ENCODE measurements at places on chromosomes 7 and 10.

DNA sequence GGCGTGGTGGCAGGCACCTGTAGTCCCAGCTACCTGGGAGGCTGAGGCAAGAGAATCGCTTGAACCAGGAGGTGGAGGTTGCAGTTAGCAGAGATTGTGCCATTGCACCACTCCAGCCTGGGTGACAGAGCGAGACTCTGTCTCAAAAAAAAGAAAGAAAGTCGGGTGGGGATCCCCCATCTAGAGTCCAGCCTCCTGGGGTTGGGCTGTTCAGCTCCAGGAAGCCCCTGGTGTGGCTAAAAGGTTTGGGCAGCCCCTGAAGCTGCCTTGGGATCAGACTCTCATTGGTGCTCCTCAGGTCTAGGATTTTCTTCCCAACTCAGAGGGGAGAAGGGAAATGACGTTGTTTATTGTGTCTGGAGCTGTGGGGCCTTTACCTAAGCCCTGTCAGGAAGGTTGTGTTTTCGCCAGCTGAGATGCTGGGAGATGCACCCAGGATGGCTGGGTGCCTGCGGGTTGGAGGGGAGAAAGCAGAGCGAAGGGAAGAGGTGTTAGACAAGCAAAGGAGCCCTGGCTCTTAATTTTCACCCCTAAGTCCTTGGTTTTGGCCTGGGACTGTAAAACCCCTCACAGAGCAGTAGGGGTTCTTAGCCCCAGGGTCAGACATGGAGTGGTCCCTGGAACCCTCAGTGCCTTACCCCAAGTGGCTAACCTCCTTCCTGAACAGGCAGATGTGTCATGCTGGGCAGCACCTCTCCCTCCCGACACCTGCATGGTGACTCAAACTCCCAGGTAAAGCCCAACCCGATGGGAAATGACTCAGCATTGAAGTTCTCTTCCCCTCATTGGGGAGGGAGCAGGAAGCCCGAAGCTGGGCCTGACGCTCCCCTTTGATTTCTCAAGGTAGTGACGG is 21.1 kb downstream of the PLAU start:
- DNase-seq, result no peak

- DNase-seq, result no peak
These were observed 130.1 kb downstream of the MYO3A start for GRCh38 chr10:26064106-26064505.

DNA sequence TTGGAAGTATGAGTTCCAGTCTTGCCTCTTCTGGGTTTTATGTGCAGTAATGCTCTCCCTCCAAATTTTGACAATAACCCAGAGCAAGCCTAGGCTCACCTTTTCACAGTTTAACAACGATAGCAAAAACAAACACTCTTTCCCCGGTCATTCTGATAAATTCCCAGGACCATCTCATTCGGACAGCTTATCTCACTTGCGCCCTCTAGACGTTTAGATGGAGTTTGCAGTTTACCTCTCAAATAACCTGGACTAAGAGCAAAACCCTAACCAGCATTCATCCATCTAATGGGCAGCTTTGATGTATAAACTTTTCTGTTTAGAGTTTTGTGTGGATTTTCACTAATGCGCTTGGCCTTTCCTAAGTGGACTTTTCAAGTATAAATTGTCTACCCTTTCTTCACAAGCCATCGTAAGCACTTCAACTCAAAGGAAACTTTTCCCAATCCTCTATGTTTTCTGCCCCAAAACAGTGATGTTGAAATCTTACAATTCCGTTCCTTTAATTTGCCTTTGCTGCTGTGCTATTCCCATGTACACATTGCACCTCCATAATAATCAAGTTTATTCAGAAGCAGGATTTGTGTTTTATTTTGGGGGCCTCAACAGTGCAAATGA is 114.9 kb downstream of the HDAC9 start:
- DNase-seq, result no peak

- no peak for DNase-seq
These were observed 354.6 kb downstream of the LRRTM3 start for GRCh38 chr10:67280405-67280804.

DNA sequence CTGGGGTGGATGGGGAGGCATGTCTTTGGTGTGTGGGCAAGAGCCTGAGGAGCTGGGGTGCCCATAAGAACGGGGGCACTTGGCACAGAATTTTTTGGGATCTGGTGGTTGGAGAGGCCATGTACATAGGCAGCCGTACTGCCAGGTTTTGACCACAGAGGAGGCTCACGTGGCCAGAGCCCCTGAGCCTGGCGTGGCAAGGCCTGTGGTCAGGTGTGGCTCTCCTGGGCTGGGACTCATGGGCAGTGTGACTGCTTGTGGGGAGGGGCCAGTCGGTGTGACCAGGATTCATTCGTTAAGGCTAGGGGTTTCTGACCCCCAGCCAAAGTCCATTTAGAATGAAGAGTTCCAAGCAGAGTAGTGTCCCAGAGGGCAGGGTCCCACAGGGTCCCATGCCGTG is 38.2 kb downstream of the AGAP3 start:
- DNase-seq, result no peak

DNA sequence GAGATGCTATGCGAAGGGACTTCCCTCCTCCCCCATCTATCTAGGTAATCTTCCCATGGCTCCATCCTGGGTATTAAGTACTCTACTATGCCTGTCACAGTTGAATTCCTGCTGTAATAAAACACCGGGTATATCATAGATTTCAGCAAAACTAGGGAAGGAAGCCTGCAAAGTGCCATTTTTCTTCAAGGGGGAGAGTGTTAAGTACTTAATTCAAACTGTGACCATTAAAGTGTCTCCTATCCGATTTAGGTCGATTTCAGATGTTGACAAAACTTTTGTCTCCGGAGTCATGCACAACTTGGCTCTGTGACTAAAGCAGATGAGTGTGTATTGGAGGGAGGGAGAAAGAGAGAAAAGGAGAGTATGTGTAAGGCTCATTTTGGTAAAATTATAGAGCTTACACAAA is 4.6 kb downstream of the HOXA4 start:
- no peak for DNase-seq

DNA sequence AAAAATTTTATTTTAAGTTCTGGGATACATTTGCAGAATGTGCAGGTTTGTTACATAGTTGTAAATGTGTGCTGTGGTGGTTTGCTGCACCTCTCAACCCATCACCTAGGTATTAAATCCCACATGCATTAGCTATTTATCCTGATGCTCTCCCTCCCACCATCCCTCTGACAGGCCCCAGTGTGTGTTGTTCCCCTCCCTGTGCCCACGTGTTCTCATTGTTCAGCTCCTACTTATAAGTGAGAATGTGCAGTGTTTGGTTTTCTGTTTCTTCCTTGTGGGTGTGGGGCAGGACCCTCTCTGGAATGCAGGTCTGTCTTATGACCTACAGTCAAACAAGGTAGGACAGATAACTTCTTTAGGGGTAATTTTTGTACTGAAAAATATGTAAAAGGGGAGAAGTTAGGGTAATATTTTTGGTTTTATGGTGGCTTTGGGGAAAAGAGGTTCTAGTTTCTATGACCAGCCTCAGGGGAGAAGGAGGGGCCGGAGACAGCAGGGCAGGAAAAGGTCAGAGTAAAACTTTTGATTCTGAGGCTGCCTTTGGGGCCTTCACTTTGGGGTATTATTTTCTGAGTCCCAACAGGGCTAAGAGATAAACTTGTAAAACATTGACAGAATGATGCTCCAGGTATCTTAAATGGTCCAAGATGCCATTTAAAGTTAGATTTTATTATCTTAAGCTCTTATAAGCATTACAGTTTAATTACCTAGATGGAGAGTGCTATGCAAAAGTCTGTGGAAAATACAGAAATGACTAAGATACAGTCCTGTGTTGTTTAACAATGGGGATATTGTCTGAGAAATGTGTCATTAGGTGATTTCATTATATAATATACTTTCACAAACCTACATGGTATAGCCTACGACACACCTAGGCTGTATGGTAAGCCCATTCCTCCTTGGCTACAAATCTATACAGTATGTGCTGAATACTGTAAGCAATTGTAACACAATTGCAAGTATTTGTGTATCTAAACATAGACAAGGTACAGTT is 354.8 kb downstream of the ABCA13 start:
- no peak for DNase-seq

- DNase-seq, result no peak
These were observed 6.2 kb upstream of the TMEM120A start for GRCh38 chr7:76000566-76000965.

DNA sequence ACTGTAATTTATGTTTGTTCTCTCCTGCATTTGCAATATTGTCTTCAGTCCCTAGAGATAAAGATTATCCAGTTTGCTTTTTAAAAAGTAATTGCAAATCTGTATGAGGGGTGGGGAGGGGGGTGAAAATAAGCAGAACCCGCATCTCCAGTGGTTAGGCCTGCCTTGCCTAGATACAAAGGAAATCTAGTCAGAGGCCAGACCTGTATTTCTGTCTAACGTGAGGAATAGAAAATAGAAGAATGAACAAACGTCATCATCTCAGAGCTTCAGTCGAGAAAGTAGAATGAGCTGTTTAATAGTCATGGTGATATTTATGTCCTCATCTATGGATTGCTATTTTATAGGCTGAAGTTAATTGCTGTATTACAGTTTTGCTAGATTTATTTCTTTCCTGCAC is 284.2 kb downstream of the BICC1 start:
- no peak for DNase-seq

GRCh38 chr10:29055101-29055500 is 233.8 kb upstream of the LYZL1 start:
- no peak for DNase-seq

DNA sequence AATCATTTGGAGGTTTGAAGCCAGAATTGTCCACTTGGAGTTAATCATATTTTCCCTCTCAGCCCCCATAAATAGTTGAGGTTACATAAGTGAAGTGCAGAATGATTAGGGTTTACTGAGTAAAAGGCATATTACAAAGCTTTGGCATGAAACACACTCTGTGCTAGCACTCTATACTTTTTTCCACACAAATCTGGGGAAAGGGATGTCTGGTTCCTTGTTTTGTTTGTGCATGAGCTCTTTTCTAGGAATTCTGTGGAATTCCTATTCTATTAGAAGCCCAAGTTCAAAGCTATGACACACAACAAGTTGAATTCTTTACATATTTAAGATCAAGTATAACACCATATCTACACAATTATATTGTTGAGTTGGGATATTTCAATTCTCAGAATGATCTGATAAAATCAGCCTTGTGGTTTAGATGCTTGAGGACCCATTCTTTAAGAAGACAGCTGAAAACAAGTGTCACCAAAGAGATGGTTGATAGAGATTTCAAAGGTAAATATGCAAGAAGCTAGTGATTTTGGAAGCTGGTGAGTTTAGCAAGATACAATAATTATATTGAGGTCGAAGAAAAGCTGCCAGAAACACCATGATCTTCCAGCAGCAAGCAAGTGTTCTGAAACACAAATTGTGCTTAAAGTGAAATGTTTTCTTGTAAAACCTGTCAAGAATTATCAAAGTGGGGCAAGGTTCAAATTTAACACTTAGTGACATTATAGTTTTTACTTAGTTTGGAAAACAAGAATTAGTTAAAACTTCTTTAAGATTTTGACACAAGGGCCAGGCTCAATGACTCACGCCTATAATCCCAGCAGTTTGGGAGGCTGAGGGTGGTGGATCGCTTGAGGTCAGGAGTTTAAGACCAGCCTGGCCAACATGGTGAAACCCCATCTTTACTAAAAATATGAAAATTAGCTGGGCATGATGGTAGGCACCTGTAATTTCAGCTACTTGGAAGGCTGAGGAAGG is 122.6 kb downstream of the INHBA start:
- DNase-seq, result peak; percentile 94

- no peak for DNase-seq
These were observed 3.2 kb upstream of the CSGALNACT2 start for GRCh38 chr10:43135064-43135463.

DNA sequence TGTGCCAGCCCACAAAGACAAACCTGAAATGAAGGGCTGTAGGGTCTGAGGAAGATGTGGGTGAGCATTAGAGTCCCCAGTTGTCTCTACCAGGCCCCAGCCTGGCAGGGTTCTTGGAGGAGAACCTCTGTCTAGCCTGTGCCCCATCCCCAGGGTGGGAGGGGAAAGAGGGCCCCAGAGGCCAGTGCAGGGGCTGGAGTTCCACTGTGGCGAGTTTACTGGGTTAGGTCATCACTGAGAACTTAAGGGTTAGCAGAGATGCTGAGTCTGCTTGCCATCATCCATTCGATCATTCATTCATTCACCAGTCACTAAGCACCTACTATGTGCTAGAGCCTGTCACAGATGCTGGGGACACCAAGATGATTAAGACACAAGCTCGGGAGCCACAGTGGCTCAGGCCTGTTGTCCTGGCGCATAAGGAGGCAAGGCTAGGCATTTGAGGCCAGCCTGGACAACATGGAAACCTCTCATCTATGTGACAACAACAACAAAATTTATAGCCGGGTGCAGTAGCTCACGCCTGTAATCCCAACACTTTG is 2.6 kb downstream of the ANKRD2 start:
- no peak for DNase-seq

GRCh38 chr10:132408367-132408781 is 11.4 kb downstream of the PWWP2B start:
- no peak for DNase-seq

DNA sequence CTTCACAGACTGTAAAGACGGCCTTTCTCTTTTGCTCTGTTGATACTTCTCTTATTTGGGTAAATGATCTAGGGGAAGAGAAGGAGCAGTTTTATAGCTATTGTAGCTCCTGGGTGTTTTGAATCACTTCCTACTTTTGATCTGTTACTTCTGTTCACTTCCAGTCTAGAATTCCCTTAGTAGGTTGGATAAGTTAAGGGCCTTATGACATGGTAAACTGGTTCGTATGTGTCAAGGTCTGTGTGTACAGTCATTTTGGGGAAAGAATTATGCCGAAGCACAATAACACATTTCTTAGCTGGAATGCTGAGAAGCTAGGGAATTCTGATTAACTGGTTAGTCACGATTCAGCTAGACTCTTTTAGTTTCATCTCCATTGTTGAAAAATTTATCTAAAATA is 8.1 kb downstream of the DENND10 start:
- no peak for DNase-seq

DNA sequence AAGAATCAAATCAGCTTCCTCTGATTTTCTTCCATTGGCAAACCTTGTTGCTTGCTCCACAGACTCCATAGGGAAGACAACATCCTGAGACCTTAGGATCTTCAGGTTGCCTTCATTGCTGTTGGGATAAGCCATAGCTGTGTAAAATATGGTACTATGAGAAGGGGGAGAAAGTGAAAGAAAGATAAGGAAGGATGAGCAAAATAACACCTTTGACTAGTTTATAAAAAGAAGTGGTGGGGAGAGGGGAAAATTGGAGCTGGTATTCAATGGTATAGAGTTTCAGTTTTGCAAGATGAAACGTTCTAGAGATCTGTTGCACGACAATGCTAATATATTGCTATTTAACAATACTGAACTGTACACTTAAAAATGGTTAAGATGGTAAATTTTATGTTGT is 180.4 kb upstream of the PHYHIPL start:
- DNase-seq, result no peak

DNA sequence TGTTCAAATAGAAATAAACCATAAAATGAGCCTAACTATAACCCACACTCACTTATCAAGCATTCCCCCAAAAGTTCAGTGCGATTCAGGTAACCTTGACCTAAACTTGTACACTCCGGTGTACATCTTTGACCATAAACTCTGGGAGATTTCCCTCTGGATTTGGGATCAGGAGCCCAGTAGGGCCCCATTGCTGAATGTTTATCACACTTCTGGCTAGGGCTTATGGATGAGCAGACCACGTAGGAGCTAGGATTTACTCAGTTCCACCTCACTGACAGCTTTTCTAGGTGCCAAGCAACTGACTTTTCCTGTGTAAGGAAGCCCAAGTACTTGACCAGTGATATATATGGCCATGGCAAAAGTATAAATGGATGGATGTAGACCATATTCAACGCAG is 113.7 kb downstream of the SVOPL start:
- no peak for DNase-seq

Measured in fibroblast of skin of left quadriceps (primary cell).